ENCODE measurements at places on chromosomes 3 and 15. TPM values are rescaled to one million over a fixed set of nuclear protein-coding genes. Genes with fewer than 3 reads are reported as not detected.

- DNase-seq, result no peak
These were observed at the start of gene MKRN3 for GRCh38 chr15:23565395-23566070. MKRN3 (plus strand) TSS chr15:23565674; CDS start chr15:23565783, 109 bp downstream.

DNA sequence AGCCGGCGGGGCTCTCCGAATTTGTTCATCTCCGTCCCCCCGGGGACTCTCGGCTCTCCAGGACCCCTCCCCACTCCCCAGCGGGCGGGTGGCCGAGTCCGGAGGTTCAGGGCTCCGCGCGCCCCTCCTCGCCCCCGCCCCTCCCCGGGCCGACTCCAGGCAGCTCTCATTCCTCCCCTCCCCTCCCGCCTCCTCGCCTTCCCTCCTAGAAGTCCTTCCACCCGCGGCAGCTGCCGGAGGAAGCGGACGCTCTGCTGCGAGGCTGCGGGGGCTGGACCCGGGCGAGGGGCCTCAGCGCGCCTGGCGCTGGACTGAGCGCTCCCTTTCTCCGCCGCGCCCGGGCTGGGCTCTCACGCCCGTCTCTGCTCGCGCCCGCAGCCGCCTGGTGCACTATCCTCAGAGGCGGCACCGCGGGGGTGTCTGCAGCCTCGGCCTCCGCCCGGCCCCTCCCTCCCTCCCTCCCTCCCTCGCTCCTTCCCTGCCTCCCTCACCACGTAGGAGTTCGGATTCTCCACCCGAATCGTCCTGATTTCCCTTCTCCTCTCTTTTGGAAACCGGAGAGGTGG, at the start of gene ROBO2:
ROBO2 (plus strand) TSS at position 494 of the 566 bp plus-strand sequence. CDS start 687 bp downstream, outside the sequence.
- DNase-seq, result peak; percentile 75

The RLBP1 gene
- not detected for polyA plus RNA-seq

The FYTTD1 gene
- polyA plus RNA-seq, result 15.7 TPM

- no peak for DNase-seq
These were observed 4.9 kb upstream of the FAM131A start for GRCh38 chr3:184332370-184333090.

DNA sequence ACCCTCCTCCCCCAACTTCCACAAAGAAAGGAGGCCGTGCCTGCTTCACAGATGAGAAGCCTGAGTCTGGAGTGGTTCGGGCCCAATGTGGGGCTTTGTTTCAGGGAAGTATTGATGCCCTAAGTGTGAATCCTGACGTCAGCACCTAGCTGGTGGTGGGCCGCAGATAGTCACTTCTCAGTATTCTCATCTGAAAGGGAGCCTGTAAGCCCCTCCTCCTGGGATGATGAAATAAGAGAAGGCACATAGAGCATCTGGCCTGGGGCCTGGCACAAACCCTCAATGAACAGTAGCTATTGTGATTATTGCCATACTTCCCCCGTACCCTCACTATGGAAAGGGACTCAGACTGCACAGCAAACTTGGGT, 24.8 kb downstream of the LINGO1 start:
- no peak for DNase-seq

DNA sequence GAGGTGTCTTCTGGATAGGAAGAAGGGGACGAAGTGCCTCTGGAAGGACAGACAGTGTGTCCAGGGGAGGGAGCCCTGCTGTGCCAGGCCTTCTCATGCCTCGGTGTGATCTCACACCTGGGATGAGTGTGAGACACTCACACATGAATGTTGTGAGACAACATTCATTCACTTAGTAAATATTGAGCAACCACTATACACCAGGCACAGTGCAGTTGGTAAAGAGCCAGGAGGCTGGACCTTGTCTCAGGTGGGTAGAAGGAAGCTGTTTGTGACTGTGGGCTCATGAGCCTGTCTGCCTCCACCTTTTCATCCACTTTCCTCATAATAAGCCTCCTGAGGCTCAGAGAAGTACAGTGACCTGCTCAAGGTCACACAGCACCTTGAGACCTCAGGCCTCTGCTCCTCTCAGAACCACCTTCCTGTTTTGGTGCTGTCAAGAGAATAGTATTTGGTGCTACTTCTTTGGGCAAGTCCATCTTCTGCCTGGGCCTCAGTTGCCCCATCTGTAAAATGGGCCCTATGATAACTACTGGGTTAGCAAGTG, 20.9 kb downstream of the SLC6A6 start:
- no peak for DNase-seq

GRCh38 chr3:45593708-45594601, 596 bp upstream of the LIMD1 start:
- DNase-seq, result peak; percentile 96

DNA sequence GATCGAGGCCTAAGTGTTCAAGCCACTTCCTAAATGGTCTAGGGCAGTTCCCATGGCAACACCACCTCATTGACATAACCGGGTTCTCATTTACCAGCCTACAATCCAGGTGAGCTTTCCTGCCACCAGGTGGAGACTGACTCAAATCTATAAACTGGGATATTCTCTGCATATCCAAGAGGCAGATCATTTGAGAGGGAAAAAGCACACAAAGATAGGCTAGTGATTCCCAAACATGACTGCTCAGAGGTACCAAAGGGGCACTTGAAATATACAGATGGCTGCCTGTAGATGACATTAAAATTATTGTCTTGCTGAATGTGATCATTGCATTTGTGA, 141.3 kb upstream of the PROK2 start:
- no peak for DNase-seq

- no peak for DNase-seq
These were observed 226.7 kb downstream of the PDZRN3 start for GRCh38 chr3:73398084-73398483.

DNA sequence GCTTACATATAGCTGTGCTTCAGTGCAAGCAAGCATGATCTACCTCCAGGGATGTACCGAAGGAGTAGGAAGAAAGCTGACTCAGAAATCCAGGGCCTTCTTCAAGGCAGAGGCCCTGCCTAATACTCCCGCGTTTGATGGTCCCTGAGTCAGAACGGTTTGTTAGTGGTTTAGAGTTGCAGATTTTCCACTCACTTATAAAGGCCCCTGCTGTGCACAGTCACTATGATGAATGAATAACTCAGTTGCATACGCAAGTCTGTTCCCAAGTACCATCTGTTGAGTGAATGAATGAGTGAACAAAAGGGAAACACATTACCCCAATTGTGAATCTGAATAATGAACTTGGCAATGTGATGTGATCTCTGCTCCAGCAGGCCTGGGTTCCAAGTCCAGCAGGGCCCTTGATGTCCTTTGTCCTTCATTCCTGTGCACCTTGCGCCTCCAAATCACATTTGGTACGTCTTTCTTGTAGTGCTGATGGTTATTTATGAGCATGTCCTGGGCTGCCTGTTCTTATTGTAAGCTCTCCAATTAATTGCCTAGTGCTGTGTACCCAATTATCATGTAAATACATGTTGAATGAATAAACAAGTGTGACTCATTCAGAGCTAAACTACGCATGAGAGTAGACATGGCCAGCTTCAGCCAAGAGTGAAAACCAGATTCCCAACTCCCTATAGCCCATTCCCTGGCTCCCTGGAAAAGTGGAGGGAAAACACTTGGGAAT, 85.3 kb upstream of the LIMD1 start:
- DNase-seq, result no peak

DNA sequence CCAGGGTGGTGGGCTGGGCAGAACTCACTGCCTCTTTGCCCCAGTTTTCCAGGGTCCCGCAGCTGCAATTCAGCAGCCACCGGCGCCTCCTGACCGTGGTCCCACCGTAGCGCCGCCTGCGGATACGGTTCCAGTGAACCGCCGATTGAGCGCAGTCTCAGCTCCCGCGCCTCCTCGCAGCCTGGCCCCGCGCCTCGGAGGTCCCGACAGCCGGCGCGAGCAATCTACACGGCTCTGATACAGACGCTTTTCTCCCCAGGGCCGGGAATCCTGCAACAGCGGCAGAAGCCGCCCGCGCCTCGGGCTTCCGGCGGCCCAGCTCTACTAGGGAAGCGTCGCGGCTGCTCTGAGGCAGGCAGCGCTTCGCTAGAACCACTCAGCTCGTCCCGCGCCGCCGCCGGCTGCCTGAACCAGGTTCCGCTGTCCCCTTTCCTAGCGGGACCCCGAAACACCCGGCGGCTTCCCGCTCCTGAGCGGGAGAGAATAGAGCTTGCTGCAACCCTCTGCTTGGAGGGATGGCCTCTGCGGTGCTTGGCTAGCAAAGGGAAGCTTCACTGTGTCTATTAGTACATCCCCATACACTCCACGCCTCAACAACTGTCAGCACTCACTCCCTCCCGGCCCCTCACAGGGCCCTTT, 3.1 kb downstream of the FOXL2NB start:
- DNase-seq, result no peak

The SLC9C1 gene
- polyA plus RNA-seq, result not detected

DNA sequence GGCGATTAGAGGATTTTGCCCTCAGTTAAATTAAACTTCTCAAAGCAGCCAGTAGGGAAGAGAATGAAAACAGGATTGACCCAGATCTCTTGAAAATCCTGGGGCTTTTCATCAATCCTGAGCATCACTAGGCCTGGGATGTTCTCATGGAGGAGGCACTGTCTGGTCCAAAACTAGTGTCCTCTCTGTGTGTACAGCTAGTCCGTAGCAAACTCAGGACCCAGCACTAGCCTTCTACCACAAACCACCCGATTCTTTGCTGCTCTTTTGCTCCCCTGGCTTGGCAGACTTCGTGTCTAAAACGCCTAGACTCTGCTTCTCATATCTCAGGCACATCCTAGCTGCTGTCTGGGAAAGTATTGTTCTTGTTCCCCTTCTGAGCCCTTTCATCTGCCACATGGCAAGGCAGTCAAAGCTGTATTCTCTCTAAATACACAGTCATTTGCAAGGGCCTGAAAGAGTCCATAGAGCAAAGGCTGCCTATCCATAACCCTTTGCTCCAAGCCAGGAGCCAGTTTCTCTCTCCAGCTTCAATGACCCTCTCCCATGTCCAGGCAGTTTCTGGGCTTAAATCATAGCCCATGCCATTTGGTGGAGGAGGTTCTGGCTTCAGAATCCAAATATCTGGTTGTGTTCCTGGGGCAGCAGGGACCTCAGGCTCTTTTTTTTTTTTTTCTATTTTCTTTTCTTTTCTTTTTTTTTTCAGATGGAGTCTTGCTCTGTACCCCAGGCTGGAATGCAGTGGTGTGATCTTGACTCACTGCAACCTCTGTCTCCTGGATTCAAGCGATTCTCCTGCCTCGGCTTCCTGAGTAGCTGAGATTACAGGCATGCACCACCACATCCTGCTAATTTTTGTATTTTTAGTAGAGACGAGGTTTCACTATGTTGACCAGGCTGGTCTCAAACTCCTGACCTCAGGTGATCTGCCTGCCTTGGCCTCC, 52.4 kb downstream of the CDC25A start:
- DNase-seq, result no peak

DNA sequence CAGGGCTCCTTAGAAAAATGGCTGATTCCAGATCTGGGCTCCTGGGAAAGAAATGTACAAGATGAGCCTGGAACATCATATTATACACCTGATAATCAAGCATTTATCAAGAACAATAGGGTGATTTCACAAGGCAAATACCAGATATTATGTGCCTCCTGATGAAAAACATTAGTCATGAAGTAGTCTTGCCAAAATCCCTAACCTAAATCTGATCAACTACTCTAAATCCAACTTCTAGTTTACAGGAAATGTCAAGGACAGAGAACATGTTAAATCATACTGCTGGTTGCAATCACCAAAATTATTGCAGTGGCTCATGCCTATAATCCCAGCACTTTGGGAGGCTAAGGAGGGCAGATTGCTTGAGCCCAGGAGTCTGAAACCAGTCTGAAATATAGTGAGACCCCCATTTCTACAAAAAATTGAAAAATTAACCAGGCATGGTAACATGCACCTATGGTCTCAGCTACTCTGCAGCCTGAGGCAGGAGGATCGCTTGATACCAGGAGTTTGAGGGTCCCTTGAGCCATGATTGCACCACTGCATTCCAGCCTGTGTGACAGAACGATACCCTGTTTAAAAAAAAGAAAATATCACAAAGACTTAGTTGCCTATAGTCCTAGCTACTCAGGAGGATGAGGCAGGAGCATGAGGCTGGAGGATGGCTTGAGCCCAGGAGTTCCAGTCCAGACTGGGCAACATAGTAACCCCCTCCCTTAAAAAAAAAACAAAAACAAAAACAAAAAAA, 34.9 kb upstream of the ATP13A3 start:
- no peak for DNase-seq

- DNase-seq, result no peak
These were observed 15.9 kb downstream of the RHCG start for GRCh38 chr15:89480505-89480904.

GRCh38 chr15:76108021-76108723, 48.4 kb downstream of the TMEM266 start:
- no peak for DNase-seq

The TUSC7 gene
- not detected for polyA plus RNA-seq

GRCh38 chr3:182925330-182925943, 54.9 kb downstream of the DCUN1D1 start:
- DNase-seq, result no peak

The MESP2 gene
- not detected for polyA plus RNA-seq

The CCDC71 gene
- 16.3 TPM for polyA plus RNA-seq

DNA sequence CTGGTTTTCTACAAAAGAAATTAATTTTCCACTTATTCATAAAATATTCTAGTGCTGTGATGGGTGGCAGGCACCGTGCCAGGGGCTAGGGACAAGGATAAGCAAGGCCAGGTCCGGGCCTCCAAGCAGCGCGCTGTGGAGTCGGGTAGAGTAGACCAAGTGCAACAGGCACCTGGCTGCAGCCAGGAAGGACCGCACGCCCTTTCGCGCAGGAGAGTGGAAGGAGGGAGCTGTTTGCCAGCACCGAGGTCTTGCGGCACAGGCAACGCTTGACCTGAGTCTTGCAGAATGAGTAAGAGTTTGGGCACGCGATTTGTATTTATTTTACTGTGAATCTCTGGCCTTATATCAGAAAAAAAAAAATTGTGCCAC, at the start of gene CASR:
CASR (plus strand) TSS at position 148 of the 372 bp plus-strand sequence. CDS start 70,522 bp downstream, outside the sequence.
- DNase-seq, result peak; percentile 68

DNA sequence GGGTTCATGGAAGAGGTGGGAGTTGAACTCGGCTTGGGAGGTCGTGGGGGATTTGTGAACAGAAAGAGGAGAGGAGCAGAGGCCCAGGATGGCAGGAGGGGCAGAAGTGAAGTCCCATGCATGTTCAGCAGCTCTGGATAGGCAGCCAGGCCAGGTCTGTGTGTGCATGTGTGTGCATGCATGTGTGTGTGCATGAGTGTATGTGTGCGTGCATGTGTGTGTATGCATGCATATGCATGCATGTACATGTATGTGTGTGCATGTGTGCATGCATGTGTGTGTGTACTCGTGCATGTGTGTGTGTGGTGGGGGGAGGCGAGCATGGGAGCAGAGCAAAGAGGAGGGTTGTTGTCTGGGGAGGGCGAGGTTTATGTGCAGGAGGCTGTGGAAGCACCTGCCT, 178.4 kb downstream of the RPLP1 start:
- no peak for DNase-seq

DNA sequence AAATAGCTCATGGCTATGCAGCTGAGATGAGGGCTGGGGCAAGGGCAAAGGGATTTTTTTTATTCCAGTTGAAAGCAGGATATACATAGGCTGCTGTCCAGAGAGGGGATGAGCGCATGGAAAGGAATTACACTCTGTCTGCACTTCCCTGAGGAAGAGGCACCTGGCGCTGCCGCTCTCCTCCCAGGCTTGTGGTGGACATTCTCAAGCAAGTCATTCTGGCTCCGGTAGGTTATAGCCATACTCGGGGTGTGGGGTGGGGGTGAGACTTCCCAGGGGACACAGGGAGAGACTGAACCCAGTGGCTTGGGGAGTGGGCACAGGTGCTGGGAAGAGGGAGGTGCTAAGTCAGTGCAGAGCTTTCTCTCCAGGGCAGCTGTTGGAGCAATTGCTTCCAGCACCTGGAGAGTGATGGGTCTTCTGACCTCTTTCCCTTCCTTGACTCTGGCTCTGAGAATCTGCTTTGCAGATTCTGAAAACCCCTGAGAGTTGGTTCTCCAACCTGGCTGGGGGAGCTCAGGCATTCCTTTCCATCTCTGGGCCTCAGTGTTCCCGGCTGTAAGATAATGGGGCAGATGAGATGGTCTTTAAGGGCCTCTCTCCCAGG, 24.3 kb downstream of the CYP8B1 start:
- no peak for DNase-seq

The FBXO40 gene
- not detected for polyA plus RNA-seq
